ENCODE measurements at places on chromosomes 3 and 15.

DNA sequence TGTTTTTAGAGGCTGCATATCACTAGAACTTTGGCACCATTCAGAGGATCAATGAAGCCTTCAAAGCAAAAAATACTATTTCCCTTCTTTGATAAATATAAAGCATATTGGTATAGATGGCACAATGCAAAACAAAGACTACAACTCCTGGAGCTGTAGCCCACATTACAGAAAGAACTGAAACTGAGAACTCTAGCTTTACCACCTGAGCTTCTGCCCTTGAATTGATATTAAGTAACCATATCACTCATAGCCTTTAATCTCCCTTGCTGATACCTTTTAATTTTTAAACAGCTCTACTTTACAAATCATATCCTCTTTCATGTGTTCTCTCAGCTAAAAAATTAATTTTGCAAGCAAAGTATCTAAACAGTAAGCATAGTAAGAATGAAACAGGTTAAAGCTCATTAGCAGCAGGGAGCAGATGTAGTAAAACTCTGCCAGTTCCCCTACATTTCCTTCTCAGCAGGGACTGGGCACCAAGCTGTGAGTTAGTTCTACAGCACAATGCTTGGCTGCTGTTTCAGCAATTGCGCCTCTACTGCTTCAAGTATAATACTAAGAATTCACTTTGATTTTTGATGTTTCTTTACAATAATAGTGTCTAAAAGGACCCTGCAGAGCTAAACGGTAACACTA is 97.9 kb upstream of the NANOGP8 start:
- DNase-seq = no peak

GRCh38 chr3:108180194-108180593 is 42.0 kb downstream of the IFT57 start:
- peak; percentile 72 for DNase-seq

- peak; percentile 51 for DNase-seq
These were observed 2.5 kb downstream of the RCCD1 start for GRCh38 chr15:90957031-90957790.

DNA sequence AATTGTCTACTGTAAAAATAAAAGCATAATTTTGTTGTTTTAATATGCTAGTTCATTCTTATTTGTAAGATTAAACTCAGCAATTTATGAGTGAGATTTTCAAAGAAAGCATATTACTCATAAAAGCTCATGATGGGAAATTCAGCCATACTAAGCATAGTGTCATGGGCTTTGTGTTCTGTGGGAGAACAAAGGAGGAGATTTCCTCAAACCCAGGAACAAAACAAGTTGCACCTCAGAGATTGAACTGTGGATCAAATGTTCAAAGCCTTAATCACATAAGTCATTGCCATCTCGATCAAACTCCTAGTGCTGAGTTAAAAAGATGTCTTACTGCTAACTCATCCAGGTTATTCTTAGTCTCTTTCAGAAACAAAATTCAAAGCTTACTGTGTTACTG is 85.6 kb upstream of the PDZRN3 start:
- DNase-seq = no peak

DNA sequence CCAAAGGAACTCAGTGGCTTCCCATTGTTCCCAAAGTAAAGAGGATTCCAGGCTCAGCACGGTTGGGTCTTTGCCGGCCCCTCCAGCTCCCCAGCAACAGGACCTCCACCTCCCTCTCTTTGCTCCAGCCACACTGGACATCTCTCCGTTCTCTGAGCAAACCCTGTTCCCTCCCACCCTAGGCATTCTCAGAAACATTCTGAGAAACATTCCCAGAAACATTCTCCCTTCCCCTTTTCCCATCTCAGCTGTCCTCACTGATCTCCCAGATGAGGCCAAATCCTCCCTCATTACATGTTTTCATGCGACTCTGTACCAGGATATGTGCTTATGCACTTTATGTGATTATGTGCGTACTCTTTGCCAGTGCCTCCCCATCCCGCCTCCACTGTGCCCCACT is 14.1 kb downstream of the CCDC33 start:
- DNase-seq = no peak

GRCh38 chr3:62011666-62012065 is 361.7 kb downstream of the FEZF2 start:
- no peak for DNase-seq

- no peak for DNase-seq
These were observed 44.6 kb downstream of the FMN1 start for GRCh38 chr15:33149919-33150318.

DNA sequence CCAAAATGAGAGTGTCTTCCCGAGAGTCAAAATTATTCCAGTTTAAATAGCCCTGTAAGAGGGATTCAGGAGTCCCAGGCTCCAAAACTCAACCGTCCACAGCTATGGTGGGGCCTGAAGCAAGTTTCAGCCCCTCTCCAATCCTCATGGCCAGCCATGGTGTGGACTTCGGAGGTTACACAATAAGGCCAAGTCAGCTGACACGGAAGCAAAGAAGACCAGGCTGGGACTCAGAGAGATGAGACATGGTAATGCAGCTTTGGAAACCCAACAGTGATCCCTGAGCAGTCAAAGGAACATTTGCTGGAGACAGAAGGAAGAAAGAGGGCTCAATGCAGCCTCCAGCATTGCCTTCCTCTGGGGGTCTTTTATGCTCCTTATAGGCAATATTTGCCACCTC is 324.6 kb upstream of the TLE3 start:
- DNase-seq = no peak

DNA sequence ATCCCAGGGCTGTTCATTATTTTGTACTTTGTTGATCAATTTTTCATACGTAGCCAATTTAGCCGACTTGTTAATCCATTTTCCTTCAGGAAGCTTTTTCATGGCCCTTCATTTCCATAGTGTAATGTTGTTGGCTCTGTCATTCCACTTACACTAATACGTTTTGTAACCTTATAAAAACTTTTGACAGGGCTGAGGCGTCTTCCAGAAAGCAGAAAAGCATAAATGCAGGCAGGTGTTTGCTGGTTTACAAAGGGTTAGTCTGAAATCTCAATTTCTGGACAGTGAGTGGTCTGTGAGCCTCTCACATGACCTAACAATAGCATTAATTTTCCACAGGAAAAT is 444.0 kb downstream of the OTOL1 start:
- no peak for DNase-seq

Measured in fibroblast of skin of abdomen (primary cell).